ENCODE measurements at places on chromosomes 3 and 15.

DNA sequence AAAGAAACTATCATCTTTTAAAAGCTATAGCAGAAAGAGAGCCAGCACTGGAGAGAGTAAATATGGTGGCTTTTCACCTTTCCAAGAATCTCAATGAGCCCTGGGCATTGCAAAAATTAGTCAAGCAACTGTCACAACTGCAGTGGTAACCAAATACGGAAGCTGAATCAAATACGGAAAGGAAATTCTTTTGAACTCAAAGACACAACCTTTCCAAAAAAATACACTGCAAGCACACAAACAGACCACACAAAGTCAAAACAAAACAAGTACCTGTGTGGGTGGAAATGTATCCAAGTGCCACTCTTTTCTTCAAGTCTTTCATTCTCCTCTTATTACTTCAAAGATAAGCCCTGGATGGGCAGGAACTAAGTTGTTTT is 17.6 kb downstream of the VGLL4 start:
- no peak for DNase-seq

DNA sequence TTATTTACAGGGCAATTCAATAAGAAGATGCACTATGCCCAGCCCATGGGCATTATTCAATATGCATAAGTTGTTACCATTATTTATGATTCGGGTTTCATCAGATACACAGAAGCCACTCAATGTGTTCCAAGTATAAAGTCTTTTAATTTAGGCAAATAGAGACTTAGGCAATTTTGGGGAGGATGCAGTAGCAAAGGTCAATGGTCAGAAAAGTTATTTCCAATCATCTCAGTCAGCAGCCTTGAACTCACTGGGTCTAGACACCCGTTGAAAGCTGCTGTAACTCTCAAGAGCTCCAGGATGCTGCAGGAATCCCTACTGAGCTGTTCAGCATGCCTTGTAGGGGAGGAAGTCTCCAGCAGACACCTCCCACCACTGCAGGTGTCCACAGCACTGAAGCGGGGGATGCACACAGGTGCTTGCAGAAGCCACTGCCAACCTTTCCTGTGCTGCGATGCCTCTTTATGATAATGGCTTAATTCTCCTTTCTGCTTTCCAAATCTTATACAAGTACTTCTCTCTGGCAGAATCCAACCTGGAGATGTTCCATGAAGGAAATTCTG is 155.0 kb upstream of the SUCLG2 start:
- DNase-seq: no peak

DNA sequence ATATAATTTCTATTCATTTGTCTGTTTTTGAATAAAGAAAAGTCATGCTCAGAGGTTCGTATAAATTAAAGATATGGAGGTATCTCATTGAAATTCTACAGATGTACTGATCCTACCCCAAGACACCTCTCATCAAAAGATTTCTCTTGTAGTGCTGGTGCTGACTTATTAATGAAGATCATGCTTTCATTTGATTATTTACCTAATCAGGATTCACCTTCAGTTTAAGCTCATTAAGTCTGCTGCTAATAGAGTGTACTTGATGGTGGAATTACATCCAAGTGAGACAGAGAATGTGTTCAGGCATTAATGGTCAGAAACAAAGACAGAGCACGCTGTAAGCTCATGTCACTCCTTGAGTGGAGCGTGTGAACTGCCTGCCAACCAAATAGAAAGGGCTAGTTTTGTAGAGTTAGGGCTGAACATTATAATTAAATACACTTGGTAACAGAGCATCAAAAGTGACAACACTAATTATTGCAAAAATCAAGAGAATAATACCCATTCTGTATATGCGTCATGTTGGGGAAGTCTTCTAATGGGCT is 45.5 kb downstream of the KBTBD12 start:
- DNase-seq: no peak

- DNase-seq: peak; percentile 2
These were observed 116.4 kb downstream of the EBLN2 start for GRCh38 chr3:73177827-73178226.

DNA sequence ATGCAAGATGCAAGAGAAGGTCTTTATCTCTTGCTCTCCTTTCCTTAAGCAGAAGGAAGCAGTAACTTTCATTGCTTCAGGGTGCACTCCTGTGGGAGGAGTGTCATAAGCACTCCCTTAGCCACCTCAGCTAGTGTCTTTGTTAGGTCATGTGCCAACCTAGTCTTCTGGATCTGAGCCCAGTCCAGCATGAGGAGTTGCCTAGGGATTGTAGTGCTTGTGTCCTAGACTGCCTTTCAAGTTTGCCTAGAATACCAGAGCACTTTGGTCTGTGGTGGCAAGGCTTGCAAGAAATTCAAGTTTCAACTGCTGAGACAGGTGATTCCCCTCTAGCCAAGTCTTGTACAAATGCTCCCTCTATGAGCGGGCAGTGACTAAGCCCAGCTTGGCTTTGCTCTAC is 633.6 kb downstream of the ZNF385D start:
- no peak for DNase-seq

GRCh38 chr3:50516440-50516871 is 13.0 kb upstream of the CACNA2D2 start:
- no peak for DNase-seq

GRCh38 chr15:25501828-25502446 is 63.1 kb upstream of the UBE3A start:
- peak; percentile 63 for DNase-seq

- DNase-seq: no peak
These were observed 45.1 kb downstream of the LRRC28 start for GRCh38 chr15:99296386-99296785.

DNA sequence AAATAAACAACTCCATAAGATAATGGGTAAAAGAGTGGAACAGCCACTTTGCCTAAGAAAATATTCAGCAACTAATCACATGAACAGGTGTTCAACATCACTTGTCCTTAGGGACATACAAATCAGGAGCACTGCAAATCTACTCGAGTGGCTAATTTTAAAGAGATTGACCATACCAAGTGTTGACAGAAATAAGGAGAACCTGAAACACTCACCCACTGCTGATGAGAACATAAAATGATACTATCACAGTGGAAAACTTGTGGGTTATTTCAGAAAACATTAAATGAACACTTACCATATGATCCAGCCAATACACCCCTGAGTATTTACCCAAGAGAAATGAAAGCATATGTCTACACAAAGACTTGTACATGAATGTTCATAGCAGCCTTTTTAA is 70.5 kb downstream of the GABRB3 start:
- DNase-seq: no peak

- no peak for DNase-seq
These were observed 28.5 kb upstream of the TSEN2 start for GRCh38 chr3:12455740-12456139.

DNA sequence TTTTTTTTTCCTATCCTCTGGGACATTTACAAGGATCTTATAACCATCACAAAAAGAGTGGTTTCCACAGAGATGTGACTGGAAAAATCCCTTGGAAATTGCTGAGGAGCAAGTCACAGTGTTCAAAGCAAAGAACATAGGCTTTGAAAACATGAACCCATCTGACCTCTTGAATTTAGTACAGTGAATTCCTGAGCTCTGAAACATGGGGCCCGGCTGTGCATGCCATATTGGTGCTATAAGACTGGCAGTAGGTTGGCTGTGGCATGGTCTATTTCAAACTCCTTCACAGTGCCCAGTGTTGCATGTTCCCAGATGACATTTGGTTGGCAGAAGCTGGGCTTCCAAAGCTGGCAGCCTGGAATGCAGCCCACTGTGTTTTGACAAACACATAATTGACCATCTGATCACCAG is 202.2 kb downstream of the TIGIT start:
- no peak for DNase-seq

DNA sequence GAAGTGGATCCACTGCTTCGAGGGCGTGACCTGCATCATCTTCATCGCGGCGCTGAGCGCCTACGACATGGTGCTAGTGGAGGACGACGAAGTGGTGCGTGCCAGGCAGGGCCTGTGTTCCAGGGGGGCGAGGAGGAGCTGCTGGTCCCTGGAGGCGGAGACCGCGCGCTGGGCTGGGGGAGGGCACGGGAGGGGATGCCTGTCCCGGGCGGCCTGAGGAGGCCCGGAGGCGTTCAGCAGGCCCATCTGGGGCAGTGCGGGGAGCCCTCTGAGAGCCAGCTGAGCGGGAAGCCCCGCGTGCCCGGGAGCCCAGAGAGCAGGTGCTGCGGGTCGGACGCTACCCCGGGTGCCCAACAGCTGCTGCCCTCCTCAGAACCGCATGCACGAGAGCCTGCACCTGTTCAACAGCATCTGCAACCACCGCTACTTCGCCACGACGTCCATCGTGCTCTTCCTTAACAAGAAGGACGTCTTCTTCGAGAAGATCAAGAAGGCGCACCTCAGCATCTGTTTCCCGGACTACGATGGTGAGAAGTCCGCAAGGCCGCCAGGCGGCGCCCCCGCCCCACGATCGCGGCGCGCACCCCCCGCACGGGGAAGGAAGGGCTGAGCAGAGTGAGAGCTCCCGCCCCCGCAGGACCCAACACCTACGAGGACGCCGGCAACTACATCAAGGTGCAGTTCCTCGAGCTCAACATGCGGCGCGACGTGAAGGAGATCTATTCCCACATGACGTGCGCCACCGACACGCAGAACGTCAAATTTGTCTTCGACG is 2.9 kb downstream of the GNAT1 start:
- DNase-seq: peak; percentile 53

Measured in small intestine (tissue), 16 donors.